ENCODE measurements at places on chromosomes 2 and 18.

DNA sequence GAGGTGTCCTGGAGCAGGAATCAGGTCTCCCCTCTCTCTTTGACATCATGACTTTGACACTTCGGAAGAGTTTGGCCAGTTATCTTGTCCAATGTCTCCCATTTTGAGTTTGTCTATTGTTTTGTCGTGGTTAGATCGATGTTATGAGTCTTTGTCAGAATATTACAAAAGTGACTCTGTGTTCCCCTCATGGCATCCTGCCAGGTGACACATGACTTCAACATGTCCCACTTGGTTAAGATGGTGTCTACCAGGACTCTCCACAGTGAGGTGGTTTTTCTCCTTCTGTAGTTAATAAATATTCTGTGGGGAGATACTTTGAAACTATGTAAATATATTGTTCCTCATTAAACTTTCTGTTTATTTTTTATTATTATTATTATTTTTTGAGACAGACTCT is 76.6 kb upstream of the BZW1 start:
- no peak for DNase-seq

GRCh38 chr2:137959166-137959565 is 5.1 kb upstream of the HNMT start:
- DNase-seq: no peak

- no peak for DNase-seq
Observed at GRCh38 chr2:229634601-229635370, 79.6 kb downstream of the DNER start.

GRCh38 chr2:238060096-238060541 is 682 bp upstream of the SCLY start:
- DNase-seq: no peak

DNA sequence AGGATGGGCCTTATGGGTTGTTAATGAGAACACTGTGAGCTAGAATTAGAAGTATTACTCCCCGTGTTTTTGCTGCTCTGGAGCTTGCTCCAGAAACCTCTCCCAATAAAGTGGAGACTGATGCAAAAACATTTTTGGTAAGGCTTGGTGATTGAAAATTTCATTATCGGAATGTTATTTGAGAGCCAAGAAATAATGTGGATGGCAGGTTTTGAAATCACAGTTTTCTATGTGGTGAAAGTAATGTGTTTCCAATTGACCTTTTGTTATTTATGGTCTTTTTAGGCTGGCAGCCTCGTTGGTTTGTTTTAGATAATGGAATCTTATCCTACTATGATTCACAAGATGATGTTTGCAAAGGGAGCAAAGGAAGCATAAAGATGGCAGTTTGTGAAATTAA is 5.1 kb downstream of the PLEKHA3 start:
- no peak for DNase-seq

GRCh38 chr18:24631243-24632025 is 171.0 kb downstream of the HRH4 start:
- DNase-seq: no peak

DNA sequence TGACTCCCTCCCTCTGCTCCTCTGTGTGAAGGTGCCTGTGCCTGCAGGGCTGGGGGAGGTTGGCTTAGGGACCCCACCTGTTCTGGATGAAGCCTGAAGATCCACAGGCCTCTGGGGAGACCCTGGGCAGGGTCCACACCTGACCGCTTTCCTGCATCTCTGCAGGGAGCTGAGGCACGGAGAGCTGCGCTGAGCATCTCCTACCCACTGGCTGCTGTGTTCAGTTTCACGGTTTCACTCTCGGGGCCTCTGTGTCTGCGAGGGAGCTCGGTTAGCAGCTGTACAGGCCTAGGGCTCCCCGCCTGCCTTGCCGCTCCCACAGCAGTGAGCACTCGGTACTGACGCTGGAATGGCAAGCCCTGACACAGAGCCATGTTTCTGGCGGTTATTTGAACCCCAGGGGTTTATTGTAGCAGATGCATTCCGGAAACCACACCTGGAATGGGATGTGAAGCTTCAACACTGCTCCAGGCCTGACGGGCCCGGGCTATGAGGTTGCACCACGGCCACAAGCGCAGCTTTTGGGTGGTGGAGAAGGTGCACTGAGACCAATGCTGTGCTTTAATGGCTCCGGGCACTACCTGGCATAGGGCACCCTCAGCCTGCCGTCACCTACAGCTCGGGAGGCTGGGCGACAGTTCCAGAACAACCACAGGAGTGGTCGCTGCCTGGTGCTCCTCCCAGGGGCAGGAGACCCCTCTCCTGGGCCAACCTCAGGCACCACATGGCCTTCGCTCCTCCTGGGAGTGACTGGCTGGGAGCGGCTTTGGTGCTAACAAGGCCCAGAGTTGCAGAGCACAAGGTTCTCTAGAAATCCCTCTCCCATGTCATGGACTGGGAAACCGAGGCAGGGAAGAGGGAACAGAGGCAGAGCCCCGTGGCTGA is 257.9 kb downstream of the NDUFA10 start:
- DNase-seq: no peak

DNA sequence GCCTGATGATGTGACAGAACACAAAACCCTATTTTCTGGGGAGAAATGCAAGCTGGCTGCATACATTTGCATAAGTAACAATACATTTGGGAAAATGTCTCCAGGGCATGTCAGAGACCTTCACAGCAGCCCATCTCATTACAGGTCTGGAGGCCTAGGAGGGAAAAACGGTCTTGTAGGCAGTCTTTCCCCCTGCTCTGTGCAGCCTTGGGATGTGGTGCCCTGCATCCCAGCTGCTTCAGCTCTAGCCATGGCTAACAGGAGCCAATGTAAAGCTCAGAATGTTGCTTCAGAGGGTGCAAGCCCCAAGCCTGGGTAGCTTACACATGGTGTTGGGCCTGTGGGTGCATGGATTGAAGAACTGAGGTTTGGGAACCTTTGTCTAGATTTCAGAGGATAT is 133.0 kb downstream of the CCDC178 start:
- DNase-seq: no peak
